Metanephros (tissue), 2 donors: ENCODE measurements at places on chromosomes 5 and 9. TPM values are rescaled to one million over a fixed set of nuclear protein-coding genes. Genes with fewer than 3 reads are reported as not detected.

RANBP17 gene
- 29.2 TPM for total RNA-seq

ZNF367 gene
- total RNA-seq, result 8.5 TPM

OTULINL gene
- 9.8 TPM for total RNA-seq

EPB41L4B gene
- 10.5 TPM for total RNA-seq

DRD1 gene
- total RNA-seq, result not detected

AKNA gene
- total RNA-seq, result 23.8 TPM

PCDHGA1 gene
- 1.1 TPM for total RNA-seq

PCA3 gene
- 0.12 TPM for total RNA-seq

FRRS1L gene
- total RNA-seq, result 3.7 TPM

PCDHA5 gene
- 0.41 TPM for total RNA-seq

SLC6A3 gene
- 0.41 TPM for total RNA-seq

CIZ1 gene
- total RNA-seq, result 43.8 TPM

FOXI1 gene
- 3.8 TPM for total RNA-seq

PCDHGB4 gene
- 14.1 TPM for total RNA-seq

TEK gene
- total RNA-seq, result 45.7 TPM

DPH7 gene
- total RNA-seq, result 34.1 TPM

PCDHB15 gene
- total RNA-seq, result 11.0 TPM

ADAMTS6 gene
- total RNA-seq, result 7.6 TPM

CDC37L1 gene
- 20.3 TPM for total RNA-seq

CCDC180 gene
- total RNA-seq, result 24.8 TPM

JAKMIP2 gene
- 2.9 TPM for total RNA-seq

C9orf152 gene
- 0.18 TPM for total RNA-seq

CYSRT1 gene
- total RNA-seq, result 0.76 TPM

DMRT3 gene
- 0.58 TPM for total RNA-seq

CLIC3 gene
- 2.5 TPM for total RNA-seq

PHF2 gene
- total RNA-seq, result 33.2 TPM

HAPLN1 gene
- total RNA-seq, result 1.8 TPM

DMXL1 gene
- total RNA-seq, result 109 TPM

QRFP gene
- not detected for total RNA-seq

LEAP2 gene
- total RNA-seq, result 5.3 TPM

C5orf58 gene
- not detected for total RNA-seq

INSL4 gene
- total RNA-seq, result not detected

KIAA1958 gene
- total RNA-seq, result 22.1 TPM

IFNA2 gene
- not detected for total RNA-seq

LPAR1 gene
- total RNA-seq, result 37.8 TPM

SHC3 gene
- 5.8 TPM for total RNA-seq

PRR16 gene
- 5.1 TPM for total RNA-seq

CATSPER3 gene
- total RNA-seq, result 0.58 TPM

PLPPR1 gene
- total RNA-seq, result 24.8 TPM

SRD5A1 gene
- total RNA-seq, result 13.3 TPM

FST gene
- 15.9 TPM for total RNA-seq
